ENCODE measurements at places on chromosomes 7 and 10. TPM values are rescaled to one million over a fixed set of nuclear protein-coding genes. Genes with fewer than 3 reads are reported as not detected.

Gene AKR1C2
- total RNA-seq = 10.6 TPM

Gene TDRD1
- total RNA-seq = not detected

DNA sequence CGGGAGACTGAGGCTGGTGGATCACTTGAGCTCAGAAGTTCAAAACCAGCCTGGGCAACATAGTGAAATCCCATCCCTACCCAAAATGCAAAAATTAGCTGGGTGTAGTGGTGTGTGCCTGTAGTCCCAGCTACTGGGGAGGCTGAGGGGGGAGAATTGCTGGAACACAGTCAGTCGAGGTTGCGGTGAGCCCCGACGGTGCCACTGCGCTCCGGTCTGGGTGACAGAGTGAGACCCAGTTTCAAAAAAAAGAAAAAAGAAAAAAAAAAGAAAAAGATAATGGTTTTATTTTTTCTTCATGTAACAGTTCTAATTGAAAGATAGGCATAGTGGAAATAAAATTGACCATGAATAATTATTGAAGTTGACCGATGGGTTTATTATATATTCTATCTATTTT lies 99.9 kb downstream of the SUGCT start:
- DNase-seq = no peak

GRCh38 chr7:1719913-1720312 lies 49.8 kb downstream of the ELFN1 start:
- DNase-seq = no peak

DNA sequence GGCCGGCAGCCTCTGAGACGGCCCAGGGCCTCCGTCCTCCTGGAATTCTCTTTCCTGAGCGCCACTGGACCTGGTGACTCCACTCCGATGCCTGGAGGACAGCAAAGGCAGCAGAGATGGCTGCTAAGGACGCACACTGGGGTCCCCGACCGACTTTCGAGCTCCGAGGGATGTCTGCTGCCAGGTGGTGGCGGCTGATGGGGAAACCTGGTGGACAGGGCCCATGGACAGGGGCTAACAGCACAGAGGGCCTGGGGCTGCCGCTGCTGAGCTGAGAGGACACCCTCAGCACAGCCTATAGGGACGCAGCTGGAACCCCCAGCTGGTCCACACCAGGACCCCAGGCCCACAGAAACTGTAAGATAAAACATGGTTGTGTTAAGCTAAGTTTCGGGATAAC lies 366.3 kb downstream of the DNAJB6 start:
- DNase-seq = no peak

Gene PRRT4
- under 0.01 TPM for total RNA-seq

- no peak for DNase-seq
Measured at GRCh38 chr7:50937727-50938126, 155.0 kb upstream of the GRB10 start.

Gene INA
- 0.50 TPM for total RNA-seq

Gene ATE1
- total RNA-seq = 28.1 TPM

DNA sequence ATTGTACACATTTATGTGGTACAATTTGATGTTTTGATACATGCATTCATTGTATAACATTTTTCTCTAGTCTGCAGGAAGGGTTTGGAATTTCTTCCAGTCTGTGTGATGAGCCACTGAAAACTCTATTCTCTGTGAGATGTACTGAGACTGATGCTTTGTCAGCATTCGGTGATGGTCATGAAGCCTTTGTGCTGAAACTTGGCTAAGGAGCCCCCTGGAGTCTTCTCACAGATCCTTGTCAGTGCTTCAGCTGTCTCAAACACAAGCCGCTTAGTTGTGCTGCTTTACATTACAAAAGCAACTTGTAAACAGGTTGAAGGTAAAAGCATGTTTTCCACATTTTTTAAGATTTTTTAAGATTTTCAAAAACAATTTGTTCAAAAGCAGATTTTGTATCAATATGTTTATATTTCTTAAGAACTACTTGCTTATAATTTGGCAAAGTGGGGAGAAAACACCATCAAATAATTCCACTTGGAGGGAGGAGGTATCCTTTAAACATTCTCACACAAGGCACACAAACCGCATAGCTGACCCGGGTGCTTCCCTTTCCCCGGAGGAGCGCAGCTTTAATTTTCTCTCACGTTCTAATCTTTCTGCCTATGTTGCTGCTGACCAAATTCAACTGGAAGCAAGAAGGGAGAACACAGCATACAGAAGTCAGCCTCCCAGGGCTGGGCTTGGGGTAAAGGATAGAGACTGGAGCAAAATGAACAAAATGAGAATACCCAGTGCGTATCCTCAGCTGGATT lies 249.8 kb upstream of the VSTM2A start:
- no peak for DNase-seq

GRCh38 chr10:44010873-44011602 lies 362.4 kb upstream of the ZNF32 start:
- no peak for DNase-seq

Measured in fibroblast of lung (primary cell).